ENCODE measurements at places on chromosomes 11 and 22.
A peak's percentile ranks its signal among the peaks of the same experiment; 100 is the strongest.

GRCh38 chr22:30649430-30650007, 13.9 kb downstream of the SLC35E4 start:
- peak; percentile 32 for DNase-seq

DNA sequence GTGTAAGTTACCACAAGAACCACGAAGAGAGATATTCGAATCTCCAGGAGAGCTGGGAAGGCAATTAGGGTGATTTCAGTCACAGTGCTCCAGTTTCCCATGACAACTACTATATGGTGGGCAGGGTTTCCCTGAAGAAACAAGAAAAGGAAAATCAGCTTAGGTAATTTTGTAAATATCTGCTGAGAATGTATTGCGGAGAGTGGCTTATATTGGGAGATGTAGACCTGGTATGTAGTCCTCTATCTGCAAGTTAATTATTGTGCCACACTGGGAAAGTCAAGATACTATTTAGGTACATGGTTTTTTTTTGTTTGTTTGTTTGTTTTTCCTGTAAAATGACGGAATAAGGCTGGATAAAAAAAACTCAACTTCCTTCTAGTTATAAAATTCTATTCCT, at the start of gene OR6M1:
OR6M1 (minus strand) TSS at position 101 of the 400 bp plus-strand sequence; CDS start at position 101, 0 bp downstream.
- no peak for DNase-seq

DNA sequence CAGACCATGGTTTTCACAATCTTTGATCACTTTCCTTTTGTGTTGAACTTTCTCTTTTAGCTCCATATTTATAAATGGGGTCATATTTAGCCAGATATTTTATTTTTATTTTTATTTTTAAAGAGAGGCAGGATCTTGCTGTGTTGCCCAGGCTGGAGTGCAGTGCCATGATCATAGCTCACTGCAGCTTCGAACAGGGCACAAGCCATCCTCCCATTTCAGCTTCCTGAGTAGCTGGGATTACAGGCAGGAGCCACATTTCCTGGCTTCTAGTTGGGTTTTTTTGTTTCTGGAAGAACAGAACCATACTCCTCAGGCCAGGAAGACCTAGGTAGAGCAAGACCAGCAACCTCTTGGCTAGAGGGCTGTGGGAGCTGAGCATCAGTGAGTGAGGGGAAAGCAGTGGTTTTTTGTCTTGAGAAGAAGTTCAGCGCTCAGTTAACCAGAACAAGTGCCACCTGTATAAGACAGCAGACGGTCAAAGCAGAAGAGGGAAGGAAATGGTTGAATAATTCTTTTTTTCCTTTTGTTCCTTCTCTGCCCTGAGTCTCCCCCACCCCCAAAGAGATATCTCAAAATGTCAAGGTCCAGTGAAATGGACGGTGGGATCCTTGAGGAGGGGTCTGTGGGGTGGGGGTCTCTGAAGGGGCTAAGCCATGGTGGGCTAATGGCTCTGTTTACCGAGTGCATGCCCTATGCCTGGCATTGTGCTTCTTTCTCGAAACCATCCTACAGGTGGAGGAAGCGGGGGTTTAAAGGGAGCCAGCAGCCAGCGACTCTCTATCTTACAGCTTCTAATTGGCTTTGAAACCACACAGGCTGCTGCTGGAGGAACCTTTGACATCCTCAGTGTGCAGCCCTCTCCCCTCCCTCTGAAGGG, 63.0 kb downstream of the PTPRJ start:
- no peak for DNase-seq

GRCh38 chr11:1225386-1226225, 2.7 kb downstream of the MUC5B start:
- DNase-seq = no peak

DNA sequence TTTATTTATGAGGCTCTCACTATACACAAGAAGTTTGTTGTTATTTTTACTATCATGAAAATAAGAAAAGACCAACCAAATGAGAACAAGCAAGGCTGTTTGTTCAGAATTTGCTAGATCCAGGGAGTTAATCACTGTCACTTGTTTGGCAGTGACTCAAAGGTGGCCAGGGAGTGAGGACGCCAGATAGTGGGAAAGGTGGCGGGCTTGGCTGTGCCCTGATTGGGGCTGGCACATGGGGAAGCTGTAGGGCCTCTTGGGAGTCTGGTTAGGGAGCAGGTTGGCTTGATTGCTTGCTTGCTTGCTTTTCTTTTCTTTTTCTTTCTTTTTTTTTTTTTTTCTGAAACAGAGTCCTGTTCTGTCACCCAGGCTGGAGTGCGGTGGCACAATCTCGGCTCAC, 53.1 kb upstream of the SLC22A12 start:
- no peak for DNase-seq

DNA sequence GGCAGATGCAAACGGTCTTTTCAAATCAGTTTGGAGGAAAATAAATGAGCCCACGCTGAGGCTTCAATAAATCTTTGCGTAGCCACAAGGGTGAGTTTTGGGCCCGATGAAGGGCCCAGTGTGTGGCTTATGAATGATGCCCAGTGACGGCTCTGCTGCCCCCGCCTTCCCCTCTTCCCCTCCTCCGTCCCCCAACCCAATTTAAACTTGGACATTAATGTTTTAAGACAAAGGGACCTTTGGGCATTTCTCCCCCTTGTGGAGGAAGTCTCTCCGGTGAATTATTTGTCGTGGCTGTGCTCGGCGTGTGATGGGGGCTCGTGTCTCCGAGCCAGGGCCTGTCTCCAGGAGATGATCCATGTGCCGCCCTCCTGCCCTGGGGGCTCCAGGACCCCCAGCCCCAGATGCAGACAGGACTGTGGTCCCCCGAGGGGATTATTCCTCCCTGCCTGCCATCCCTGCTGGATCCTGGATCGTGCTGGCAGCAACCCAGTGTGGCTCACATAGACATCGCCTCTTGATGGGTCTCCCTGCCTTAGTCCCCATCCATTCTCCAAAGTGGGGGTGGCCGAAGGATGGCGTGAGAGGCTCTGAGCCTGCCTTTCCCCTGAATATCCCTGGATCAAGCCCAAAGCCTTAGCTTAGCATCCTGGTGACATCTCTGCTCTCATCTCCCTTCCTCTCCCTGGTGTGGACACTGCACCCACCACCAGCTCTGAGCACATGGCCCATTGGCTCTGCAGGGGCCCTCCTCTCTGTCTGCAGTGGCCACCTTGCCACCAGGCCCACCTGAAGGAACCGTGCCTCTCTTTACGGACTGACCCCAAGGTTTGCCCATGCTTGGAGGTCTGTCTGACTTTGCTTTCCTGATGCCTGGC, 56.4 kb downstream of the SMIM38 start:
- DNase-seq = no peak

DNA sequence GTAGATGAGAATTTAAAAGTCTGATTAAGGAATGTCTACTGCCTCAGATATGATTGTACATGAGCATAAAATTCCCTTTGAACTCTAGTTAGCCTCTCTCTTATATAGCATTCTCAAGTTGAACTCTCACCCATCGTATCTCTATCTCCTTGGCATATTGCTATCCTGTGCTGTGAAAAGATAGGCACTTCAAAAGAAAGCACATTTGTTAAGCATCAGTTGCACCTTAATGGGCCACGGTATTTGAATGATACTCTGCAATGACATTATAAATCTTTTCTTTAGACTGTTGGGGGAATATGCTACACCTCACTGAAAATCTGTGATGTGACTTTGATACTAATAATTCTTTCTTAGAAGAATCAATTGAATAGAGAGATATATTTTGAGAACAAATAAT, 570.7 kb downstream of the JRKL start:
- DNase-seq = no peak

DNA sequence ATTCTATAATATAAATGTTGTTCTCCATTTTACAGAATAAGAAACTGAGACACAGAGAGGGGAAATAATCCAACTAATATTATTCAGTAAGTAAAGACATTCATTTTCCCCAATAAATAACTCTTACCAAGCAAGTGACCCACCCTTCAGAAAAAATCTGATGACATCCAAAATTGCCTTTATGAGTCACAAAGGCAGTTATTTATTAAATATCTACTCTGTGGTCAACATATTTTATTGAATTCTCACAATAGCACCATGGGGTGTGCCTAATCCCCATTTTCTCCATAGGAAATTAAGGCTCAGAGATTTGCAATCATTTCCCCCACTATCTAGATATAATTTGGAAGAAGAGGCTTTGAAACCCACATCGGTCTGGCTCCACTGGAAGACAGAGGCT, 161.5 kb upstream of the ISX start:
- DNase-seq = no peak

DNA sequence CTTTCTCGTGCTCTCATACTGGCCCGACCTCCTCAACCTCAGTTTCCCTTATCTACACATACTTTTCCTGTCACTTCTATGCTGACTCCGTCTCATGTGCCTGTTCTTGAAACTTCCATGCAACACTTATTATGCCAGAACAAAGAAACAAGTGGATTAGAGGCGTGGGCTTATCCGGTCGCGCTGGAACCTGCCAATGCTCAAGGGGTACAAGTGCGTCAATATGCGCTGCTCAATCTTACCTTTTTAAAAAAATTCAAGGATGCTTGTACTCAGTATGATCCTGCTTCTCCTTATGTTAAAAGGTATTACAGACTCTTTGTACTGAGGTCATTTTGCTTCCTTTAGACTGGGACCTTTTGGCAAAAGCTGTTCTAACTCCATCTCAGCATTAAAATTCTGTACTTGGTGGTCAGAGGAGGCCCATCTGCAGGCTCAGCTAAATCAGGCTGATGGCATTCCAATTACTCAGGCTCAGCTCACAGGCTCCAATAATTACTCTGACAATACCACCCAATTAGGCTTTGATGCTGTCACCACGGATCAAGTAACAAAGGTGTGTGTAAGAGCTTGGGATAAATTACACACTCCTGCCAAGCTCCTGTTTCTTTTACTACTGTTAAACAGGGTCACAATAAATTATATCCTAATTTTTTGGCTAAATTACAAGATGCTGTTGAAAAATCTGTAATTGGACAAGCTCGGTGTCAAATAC, 26.3 kb upstream of the ALDH3B2 start:
- DNase-seq = no peak

GRCh38 chr11:74279256-74279655, 32.2 kb downstream of the P4HA3 start:
- DNase-seq = no peak

- DNase-seq = no peak
Observed at GRCh38 chr11:33258631-33259205, 1.5 kb downstream of the HIPK3 start.

GRCh38 chr11:19284881-19285280, 44.1 kb upstream of the E2F8 start:
- DNase-seq = no peak

DNA sequence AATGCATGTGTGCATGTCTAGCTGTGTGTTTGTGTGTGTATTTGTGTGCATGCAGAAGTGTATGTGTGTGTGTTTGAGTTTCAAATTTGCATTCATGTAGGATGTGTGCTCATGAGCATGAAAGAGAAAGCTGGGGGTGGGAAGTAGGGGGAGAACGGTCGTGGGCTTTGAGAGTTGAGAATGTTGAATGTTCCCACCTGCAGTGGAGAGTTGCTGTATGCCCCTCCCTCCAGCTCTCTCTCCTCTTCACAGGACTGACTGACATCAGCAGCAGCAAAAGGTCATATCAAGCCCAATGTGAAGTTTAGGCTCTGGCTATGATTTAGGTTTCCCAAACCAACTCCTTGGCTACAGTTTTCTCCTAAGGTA, 63.8 kb upstream of the RRAS2 start:
- no peak for DNase-seq

- DNase-seq = no peak
Observed at GRCh38 chr11:64796757-64797541, 6.1 kb downstream of the MAP4K2 start.

- DNase-seq = no peak
Observed at GRCh38 chr11:24515632-24516031, 18.8 kb downstream of the LUZP2 start.

Measured in CD4-positive, alpha-beta T cell (primary cell).